A549 treated with GW870086 at 1 μM for 4 hours (cell line): ENCODE measurements at places on chromosomes 3 and 15. TPM values are rescaled to one million over a fixed set of nuclear protein-coding genes. Genes with fewer than 3 reads are reported as not detected.

Gene IMPG2
- total RNA-seq: not detected in 5 replicates

Gene CD86
- 0.10 TPM in 1 of 5 replicates, not detected in the others for total RNA-seq

Gene GOLGA6L7
- total RNA-seq: not detected in 5 replicates

Gene IL16
- 0.21 TPM in 1 of 5 replicates, not detected in the others for total RNA-seq
